NCI-H748 treated with DMSO at 0.1 percent for 48 hours (cell line): ENCODE measurements at places on chromosomes 1 and 21.

DNA sequence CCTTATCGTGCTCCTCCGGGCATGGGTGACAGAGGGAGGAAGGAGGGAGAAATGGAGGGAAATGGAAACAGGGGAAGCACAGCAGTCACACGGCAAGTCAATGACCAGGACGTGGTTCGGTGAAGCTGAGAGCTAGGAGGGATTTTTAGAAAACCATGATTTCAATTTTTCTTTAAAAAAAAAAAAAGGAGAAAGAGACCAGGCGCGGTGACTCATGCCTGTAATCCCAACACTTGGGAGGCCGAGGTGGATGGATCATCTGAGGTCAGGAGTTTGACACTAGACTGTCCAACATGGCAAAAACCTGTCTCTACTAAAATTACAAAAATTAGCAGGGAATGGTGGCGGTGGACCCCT, 776 bp upstream of the TNFRSF9 start:
- DNase-seq, result no peak

GRCh38 chr1:90534663-90535295, 182.3 kb downstream of the BARHL2 start:
- no peak for DNase-seq

DNA sequence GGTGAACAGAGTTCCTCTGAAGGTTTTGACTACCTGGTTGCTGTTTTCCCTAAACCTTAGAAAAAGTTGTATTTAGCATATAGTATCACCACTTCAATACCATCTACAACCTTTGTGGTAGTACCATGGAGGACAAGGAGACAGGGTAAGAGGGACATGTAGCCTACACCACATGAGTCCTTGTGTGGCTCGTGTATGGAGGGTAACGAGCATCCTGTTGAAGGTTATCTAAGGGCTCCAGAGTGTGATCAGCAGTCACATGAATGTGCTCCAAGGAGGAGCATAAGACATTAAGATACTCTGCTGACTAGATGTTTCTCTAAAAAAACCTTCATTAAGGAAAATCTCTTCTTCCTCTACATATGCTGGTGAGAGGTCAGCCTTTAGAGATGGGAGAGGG, 67.3 kb downstream of the VCAM1 start:
- no peak for DNase-seq

DNA sequence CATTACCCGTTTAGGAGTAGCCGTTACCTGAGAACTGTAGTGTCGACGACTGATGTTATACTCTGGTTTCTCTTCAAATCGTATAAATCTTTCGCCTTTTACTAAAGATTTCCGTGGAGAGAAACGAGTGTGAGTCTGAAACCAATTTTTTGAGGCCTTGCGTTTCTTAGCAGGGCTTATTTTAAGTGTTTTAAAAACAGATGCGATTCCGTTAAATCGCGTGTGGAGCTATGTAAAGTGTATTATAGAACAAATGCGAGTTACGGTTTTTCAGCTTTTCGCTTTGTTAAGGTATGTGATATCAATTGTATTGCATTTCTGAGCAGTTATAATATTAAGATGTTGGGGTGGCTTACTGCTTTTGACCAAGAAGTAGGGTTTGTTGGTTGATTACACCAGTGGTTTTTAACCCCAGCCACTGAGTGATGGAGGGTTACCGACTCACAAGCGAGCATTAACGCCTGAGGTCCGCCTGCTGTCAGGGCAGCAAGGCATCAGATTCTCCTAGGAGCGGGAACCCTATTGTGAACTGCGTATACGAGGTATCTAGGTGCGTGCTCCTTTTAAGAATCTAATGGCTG, 18.0 kb downstream of the KIAA2013 start:
- DNase-seq, result peak; percentile 79

- DNase-seq, result no peak
Observed at GRCh38 chr1:206723805-206724472, 39.2 kb downstream of the MAPKAPK2 start.

- no peak for DNase-seq
Observed at GRCh38 chr21:36936361-36937135, 29.9 kb downstream of the HLCS start.

DNA sequence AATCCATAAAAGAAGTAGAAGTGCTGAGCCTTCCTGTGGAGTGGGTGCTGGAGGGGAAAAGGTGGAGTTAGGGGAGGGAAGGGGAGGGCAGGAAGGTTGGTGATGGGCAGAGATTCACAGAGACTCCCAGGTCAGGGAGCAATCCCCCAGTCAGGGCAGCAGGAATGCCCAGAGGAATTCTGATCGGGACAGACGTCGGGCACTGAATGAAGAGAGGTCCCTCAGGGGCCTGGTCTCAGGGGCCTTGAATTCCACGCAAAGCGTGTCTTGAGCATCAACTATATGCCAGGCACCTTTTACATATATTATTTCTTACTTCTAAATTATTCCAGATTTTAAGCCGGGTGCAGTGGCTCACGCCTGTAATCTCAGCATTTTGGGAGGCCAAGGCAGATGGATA, 7.2 kb upstream of the PADI1 start:
- no peak for DNase-seq

DNA sequence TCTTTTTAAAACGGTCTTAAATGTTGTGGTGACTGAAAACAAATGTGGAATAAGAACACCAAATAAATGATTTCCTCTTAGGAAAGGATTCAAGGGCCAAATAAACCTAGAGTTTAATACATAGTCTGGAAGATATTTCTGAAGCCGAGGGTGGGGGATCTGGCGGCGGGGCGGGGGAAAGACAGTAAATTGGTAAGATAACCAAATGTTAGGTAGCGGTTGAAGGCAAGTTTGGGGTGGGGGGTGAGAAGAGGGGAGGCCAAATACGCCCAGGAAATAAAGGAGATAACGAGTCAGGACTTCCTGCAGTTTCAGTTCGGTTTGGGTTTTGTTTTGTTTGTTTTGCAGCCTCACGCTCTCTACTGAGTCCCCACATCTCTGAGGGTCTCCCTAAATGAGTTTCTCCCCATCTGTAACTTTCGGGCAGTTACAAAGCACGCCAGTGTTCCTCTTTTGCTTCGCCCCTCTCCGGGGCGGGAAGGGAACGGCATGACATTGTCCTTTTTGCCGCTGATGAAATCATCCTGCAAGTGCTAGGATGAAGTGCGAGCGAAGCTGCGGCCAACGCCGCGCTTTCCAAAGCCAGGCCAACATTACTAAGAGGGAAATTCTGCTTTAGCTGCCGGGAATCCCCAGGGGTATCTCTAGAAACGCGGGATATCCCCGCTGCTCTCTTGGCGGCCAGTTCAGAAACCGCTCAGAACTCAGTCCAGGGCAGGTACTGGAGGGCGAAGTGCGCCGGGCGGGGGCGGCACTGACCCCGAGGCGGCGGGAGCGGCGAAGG, 844 bp downstream of the NIBAN1 start:
- no peak for DNase-seq

- DNase-seq, result no peak
Observed at GRCh38 chr1:217861658-217862057, 230.5 kb downstream of the SPATA17 start.

- no peak for DNase-seq
Observed at GRCh38 chr1:201324821-201325677, 41.7 kb downstream of the PKP1 start.

DNA sequence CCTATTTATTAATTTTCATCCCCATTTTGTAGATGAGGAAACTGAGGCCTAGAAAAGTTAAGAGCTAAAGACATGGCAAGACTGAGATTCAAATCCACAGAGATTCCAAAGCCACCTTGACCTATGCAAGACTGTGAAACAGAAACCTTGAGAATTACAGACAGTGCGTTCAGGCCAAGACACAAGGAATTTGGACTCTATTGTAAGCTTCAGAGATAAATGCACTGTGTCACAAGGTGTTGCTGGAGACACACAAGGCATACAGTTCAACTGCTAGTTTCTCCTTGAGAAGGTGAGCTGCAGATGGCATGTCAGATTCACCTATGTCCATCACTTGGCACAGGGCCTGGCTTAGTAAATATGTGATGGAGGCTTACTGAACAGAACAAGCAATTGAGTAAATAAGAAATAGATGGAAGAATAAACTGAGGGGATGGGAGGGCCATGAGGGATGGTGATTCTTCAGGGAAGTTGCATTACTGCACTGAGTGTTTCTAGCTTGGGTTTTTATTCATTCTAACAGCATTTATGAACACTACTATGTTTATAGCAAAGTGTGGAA, 215.0 kb downstream of the DAB1 start:
- DNase-seq, result no peak

- no peak for DNase-seq
Observed at GRCh38 chr1:40245686-40246085, 2.1 kb upstream of the TMCO2 start.

DNA sequence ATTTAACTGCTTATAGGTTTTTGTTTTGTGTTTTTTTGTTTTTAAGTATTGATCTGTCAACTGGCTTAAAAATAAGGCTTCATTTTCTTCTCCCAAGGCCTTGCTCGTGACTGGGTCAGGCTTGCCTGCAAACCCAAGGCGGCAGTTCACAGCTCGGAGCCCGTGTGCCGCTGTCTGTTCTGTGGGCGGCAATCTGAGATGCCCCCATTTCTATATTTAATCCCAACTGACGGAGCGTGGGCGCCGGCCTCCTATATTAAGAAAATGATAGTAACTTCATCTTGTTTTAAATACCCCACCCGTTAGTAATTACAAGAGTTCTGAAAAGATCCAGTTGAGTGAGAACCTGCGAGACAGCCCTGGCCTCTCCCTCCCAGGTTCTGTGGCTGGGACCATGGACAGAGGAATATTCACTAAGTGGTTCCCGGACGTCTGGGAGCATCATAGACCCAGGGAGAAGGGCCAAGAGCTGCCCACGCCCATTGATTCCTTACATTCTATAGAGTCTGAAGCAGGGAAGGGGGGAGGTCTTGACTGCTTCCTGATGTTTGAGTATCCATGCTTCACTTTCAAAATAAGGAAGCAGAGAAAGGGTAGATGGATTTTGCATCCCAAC, 42.6 kb upstream of the GPR153 start:
- DNase-seq, result no peak

DNA sequence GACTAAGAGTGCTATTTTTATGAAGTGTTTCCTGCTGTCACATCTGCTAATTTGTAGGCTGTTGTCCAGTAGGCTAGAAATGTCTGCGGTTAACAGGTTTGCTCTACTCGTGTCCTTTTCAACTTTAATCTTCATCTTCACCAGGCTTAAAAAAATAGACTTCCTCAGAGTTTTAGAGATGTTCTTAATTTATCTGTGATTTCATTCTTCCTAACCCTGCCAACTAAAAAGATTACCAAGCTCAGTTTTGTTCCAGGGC, 66.8 kb downstream of the SASS6 start:
- no peak for DNase-seq

DNA sequence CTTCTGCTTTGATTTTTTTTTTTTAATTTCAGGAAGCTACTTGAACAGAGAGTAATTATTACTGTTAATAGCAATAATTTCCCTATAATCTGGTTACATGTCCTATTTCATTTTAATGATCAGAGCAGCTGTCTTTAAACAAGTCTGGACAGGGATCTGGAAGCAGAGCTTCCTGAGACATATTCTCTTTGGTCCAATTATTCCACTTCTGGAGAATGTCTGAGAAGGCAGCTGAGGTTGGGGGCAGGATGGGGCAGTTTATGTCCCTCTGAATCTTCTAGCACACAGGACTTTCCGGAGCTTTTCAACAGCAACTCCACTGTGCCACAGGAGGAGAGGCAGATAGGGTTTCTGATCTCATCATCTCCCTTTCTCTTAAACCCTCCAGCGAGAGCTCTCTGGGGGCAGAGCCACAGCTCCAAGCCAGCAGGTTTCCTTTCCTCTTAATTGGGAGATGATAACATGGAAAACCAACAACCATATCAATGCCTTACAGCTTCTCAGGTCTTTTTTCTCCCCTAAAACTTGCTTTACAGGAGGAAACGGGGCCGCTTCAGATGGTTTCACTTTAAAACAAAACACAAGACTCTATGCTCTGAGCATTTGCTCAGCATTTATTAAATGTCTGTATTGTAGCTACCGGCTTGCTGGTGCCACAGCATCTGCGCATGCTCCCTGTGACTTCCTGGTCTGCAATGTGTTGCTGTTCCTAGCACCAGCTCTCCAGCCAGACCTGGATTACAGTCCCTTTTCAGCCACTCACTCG, 425.7 kb upstream of the USP24 start:
- DNase-seq, result no peak

DNA sequence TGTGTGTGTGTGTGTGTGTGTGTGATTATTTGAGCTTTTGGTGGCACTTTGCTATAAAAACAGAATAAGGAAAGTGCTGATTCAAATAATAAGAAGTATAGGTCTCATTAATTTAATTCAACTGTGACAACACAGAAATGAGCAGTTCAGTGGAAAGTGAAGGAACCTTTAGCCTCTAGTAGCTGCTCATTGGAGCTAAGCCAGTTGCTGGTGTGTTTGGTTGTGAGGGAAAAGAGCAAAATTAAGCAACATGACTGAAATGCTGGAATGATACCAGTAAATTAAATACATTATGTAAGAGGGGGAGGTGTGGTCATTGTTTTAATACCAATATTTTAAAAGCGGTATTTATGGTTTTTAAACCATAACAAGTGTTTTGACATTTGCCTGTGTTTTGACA, 55.2 kb downstream of the KIAA0040 start:
- DNase-seq, result no peak

DNA sequence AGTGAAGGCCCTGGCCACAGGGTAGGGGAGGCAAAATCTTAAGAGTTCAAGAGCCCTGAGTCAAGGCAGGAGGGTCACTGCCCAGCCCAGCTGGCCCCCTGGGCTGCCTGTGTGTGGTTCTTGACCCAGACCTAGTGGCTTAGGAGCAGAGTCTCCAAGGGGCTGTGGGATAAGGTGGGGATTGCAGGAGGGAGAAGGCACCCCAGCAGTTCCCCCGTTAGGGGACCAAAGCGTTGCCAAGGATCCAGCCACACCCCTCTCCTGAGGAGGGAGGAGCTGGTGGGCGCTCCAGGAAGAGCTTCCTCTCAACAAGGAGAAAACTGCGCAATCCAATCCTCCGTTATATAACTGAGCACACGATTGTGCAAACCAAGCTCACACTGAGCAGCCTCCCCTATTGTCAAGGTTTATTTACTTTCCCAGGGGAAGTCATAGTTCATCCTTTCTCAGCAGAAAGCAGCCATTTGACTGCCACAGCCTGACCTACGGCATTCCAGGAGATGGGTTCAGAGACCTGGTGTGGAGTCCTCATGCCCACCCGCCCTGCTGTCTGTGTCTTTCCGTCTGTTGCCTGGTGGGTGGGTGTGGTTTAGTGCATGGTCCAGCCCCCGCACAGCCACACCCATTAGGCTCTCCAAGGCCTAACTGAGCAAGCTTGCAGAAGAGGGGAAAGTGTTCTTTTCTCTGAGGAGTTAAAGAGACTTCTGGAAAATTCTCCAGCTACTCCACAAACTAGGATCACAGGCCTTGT, 3.5 kb downstream of the EPHX1 start:
- DNase-seq, result peak; percentile 78

GRCh38 chr1:56418151-56418631, 161.2 kb downstream of the PLPP3 start:
- no peak for DNase-seq

DNA sequence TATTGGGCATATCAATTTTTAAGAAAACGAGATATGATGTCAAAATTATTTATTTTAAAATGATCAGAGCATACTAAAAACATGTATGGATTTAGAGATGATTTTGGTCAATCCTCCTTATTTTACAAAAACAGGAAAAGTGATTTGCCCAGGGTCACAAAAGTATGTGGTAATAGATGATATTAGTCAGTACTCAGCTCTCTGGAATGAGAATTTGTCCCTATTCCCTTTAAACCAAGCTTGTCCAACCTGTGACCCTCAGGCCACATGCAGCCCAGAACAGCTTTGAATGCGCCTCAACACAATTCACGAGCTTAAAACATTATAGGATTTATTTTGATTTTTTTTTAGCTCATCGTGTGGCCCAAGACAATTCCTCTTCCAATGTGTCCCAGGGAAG, 104.7 kb downstream of the AKT3 start:
- no peak for DNase-seq
